ENCODE measurements at places on chromosomes 6 and 20.
A peak's percentile ranks its signal among the peaks of the same experiment; 100 is the strongest.

- no peak for DNase-seq
Measured at GRCh38 chr6:162777091-162777490, 49.3 kb downstream of the PACRG start.

- DNase-seq: peak; percentile 27
Measured at GRCh38 chr6:41546475-41546865, 289 bp downstream of the FOXP4 start.

DNA sequence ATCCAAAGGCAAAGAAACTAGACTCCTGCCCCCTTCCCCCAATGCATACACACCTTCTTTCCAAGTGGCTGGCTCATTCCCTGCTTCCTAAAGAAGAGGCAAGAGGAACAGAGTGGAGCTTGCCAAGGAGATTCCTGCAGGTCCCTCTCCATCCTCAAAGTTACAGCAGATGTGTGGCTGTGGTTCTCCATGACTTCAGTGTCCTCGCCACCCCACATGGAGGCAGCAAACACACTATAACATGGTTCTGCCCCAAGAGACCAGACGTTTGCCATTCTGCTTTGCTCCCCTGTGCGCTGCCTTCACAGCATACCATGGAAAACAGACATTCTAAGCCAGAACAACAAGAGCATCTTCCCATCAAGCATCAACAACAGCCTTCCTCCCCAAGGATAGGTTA is 84.4 kb downstream of the BACH2 start:
- no peak for DNase-seq

DNA sequence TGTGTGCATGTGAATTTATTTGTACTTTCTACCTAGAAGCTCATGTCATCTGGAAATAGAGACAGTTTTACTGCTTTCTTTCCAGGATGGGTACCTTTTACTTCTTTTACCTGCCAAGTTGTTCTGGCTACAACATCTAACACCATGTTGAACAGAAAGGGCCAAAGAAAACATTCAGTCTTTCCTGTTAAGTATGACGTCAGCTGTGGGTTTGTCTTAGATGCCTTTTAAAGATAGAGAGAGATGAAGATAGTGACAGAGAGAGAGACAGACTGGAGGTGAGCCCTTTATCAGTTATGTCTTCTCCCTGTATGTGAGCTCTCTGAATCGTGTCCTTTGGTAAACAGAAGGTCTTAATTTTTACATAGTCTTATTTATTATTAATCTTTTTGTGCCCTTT is 3.4 kb upstream of the DACT2 start:
- no peak for DNase-seq

DNA sequence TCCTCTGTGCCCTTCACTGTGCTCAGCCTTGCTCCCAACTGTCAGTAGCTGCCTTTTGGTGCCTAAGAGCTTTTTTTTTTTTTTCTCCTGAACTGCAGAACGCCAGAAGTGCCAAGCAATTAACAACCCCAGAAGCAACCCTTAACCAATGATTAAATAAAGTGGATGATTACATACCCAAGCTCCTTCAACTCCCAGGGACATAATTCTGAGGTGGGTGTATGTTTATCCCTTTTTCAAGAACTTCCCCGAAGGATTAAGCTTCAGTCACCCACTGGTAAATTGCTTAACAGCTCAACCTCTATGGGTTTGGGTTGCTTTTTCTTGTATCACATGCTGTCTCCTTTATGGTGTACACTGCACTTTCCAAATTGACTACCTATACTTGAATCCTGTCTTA is 41.1 kb downstream of the KLHL31 start:
- DNase-seq: no peak

DNA sequence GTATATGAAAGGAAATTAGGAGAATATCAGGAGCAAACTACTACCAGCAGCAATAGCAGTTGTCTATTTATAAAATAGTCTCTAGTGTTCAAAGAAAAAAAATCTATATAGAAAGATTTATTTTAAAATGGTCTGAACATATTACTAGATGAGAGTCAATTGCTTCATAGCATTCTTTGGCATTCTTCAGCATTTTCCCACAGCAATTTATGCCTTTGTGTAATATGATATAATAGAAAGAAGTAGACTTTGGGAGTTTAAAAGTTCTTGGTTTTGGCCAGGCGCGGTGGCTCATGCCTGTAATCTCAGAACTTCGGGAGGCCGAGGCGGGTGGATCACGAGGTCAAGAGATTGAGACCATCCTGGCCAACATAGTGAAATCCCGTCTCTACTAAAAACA is 157.0 kb upstream of the PLN start:
- no peak for DNase-seq

- DNase-seq: no peak
Measured at GRCh38 chr6:90383196-90383822, 86.7 kb upstream of the BACH2 start.

DNA sequence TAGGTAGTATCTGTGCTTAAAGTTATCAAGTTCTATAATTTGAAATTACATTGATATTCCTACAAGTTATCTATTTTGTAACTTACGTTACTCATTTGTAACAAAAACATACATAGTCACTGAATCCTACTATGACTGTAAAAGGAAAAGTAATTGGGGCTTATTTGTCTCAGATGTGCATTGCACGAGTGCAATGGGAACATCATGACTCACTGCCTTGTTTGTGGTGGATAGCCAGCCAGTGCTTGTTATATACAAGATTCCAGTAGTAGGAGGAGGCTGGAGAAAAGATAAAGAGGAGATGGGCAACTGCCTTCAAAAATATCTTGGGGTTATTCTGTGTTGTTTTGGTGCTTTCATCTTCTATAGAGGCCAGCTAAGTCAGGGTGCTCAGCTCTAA is 164.1 kb downstream of the RNF144B start:
- no peak for DNase-seq

DNA sequence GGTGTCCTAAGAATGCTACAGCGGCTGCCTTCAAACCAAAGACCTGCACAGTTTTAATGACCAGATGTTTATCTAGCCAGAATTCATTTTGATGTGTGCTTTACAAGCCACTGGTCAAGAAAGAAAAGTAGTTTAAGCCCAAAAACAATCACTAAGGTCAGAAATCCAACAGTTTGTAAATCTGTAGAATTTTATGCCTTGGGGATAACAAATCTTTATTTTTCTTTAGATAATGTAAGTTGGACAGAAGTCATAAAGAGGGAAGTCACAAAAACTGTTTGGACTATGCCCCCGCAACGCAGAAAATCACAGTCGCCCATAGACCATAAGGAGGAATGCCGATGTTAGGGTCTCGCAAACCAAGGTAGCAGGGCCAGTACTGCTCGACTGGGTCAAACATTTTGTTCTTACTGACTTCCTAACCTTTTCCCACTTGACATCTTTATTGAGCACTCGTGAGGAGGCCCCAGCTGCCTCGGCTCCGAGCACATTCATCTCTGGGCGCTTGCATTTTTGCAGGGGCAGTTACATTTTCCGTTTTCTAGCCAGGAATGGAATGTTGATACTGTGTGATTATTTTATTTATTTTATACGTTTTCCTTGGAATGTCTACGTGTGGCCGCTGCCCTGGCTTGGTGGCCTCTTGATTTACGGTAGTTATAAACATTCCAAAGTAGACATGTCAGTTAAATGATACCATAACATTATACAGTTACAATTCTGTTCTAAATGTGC is 56.7 kb upstream of the APCDD1L start:
- no peak for DNase-seq

DNA sequence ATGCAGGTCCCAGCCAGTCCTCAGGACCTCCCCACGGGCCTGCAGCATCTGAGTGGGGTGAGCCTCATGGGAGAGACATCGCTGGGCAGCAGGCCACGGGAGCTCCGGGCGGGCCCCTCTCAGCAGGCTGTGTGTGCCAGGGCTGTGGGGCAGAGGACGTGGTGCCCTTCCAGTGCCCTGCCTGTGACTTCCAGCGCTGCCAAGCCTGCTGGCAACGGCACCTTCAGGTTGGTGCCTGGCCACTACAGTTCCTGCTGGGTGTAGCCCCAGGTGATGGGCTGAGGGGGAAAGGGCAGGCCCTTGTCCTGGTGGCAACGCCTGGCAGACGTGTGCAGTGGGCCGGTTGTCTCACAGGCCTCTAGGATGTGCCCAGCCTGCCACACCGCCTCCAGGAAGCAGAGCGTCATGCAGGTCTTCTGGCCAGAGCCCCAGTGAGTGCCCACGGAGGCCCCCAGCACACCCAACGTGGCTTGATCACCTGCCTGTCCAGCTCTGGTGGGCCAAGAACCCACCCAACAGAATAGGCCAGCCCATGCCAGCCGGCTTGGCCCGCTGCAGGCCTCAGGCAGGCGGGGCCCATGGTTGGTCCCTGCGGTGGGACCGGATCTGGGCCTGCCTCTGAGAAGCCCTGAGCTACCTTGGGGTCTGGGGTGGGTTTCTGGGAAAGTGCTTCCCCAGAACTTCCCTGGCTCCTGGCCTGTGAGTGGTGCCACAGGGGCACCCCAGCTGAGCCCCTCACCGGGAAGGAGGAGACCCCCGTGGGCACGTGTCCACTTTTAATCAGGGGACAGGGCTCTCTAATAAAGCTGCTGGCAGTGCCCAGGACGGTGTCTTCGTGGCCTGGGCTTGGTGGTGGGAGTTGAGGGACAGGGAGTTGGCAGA is 787 bp upstream of the TNFRSF6B start:
- no peak for DNase-seq
